ENCODE measurements at places on chromosomes 11 and 22.

GRCh38 chr11:77428598-77428997 is 45.3 kb downstream of the PAK1 start:
- DNase-seq: no peak

DNA sequence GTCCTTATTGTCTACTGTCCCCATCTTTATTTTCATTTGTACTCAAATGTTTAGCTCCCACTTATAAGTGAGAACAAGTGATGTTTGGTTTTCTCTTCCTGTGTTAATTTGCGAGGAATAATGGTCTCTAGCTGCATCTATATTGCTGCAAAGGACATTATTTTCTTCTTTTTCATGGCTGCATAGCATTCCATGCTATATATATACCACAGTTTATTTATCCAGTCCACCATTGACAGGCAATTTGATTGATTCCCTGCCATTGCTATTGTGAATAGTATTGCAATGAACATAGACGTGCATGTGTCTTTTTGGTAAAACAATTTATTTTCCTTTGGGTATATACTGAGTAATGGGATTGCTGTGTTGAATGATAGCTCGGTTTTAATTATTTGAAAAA is 1545.8 kb upstream of the RAG2 start:
- DNase-seq: no peak

- DNase-seq: no peak
Observed at GRCh38 chr11:980438-981357, 55.0 kb downstream of the AP2A2 start.

- no peak for DNase-seq
Observed at GRCh38 chr11:118064956-118065355, 11.9 kb upstream of the TMPRSS4 start.

- DNase-seq: no peak
Observed at GRCh38 chr11:28146123-28146751, 38.0 kb downstream of the METTL15 start.

DNA sequence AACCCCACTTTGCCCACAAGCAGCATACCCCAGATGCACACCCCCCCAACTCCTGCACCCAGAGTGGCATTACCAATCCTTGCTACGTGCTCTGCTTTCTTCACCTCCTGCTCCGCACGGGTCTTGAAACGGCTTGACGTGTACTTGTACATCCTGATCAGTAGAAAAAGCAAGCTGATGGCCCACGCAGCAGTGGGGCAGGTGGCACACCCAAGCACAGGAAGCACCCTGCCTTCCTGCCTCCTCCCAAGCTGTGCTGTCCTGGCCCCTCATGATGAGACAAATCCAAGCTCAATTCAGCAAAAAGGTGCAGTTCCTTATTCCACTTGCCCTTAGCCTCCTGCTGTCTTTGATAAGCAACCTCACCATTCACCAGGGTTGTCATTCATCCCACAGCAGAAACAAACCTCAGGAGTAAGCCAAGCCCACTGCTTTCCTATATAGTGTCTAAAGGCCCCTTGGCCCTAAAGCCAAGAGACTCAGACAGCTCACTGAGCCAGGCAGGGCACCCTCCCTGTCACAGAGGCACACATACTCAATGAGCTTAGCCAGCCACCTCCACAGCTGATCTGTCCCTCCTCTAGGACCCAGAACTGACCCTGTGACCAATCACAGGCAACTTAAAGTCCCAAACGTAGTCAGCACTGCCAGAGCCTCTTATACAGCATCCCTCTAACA is 27.8 kb downstream of the MORC2 start:
- no peak for DNase-seq

- no peak for DNase-seq
Observed at GRCh38 chr11:3836903-3837302, 3.9 kb downstream of the RHOG start.

DNA sequence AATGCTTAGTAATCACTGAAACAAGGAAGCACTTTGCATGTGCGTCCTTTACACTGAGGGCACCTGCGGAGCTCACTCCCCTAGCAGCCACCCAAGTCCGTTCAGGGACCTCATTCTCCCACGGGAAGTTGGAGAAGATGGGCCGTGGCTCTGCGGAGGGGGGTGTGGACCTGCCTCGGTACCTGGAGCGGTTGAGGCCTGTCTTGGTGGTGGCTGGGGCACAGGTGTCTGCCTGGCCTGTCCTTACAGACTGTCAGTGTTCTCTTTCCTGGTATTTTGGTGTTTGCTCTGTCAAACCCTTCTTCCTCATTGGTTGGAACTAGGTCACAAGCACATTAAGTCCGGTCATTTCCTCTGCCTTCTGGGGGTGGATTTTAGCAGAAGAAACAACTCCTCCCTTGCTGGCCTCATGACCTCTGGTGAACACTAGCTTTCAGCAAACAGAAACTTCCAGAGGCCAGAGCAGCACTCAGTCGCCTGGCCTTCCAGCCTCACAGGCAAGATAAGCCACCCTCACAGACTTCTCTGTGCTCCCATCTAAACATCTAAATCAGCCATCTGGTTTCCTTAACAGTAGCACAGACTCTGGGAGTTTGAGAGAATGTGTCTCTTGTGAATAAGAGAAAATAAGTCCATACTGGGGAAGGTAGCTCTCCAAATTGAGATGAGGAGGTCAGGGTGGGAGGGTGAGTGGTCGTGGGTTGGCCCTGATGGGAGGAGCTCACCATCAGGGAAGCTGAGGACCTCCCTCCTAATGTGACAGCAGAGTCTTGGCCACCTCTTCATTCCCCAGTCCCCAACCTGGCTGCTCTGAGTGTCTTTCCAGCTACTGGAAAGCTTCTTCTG is 8.6 kb downstream of the SNAP29 start:
- DNase-seq: no peak

- DNase-seq: no peak
Observed at GRCh38 chr11:87076874-87077429, 39.2 kb downstream of the TMEM135 start.

DNA sequence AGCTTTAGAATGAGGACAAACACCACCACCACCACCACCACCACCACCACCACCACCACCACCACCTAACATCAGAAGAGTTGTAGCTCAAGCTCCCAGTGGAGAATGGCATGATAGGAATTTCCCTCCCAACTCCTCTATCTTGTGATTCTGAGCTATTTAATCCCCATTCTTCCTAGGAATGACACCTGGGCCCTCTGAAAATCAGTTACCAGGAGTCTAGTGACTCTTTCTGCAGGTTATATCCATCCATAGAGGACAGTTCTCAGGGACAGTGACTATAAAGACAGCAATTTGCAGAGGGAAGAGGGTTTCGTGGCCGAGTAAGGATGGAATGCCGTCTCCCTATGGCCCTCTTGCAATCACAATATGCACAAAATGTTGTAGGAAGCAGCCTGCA is 27.8 kb downstream of the MYH9 start:
- DNase-seq: no peak

DNA sequence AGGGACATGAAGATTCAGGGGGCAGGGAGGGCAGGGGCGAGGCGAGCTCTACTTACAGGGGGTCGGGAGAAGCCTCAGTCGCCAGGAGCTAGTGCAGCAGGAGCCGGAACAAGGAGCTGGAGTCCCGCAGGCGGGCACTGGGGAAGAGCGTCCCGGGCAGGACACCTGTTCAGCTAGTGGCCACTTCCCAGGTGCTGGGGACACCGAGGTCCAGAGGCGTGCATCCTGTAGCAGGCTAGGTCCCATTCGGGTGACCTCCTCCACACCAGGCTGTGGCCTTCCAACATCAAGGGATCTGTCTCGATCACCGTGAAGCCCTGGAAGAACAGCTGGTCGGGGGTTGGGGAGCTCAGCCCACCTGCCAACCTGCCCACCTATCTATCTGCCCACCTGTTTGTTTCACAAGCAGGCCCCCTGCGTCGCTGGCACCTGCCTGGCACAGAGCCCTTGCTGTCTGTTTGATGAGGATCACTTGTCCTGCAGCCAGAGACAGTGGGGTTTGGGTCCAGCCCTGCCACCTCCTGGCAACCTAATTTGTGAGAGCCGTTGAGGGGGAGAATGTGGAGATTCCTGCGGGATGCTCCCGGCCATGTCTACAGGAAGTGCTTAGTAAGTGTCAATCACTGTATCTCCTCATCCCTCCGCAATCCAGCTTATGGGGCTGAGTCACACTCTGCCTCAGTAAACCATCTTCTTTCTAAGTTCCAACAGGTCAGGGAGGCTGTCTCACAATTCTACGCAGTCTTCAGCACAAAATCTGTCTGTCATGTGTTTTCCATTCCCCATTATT is 940.9 kb downstream of the BRD1 start:
- no peak for DNase-seq

DNA sequence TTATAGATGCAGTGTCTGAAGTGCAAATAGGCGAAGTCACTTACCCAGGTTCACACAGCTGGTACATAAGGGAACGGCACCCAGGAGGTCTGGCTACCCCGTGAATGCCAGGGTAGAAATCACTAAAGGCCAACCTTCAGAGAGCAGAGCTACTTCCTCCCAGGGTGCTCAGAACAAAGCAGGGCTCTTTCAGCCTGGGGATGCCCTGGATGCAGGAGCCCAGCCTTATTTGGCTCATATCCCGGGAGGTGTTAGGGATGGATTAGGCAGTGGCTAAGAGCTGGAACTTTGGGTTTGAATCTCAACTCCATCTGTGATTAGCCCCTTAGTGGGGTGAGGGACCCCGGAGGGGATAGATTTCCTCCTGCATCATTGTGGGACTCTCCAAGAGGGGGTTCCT is 33.1 kb upstream of the ASPHD2 start:
- DNase-seq: no peak

DNA sequence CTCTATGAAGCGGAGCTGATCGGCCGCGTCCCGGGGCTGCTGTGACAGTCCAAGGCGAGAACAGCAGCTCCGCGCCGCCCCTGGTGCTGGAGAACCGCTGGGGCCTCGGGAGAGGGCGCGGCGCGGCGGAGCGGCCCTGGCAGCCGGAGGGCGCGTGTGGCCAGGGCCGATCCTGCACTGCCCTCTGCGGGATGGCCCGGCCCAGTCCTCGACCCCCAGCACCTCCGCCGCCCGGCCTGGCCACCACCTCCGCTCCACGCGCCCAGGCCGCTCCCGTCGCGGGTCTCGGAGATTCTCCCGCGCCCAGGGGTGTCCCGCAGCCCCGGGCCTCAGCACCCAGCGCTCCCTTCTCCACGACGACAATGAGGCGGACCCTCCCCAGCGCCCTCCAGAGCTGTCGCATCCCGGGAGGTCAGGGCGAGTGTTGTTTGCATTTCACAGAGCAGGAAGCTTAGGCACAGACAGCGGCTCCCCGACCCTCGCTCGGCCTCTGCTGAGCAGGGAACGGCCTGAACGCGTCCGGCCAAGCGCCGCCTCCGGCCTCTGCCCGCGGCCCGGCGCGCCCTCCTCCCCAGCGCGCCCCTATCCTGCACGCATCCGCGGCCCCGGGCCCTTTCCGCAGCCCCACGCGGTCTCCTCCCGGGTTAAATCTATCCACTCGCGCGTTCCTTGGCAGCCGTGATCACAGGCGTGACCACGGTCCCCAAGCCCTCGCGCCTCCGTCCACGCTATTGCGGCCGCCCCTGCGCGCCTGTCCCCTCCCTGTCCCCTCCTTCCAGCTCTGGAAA is 109.7 kb downstream of the WNT7B start:
- DNase-seq: no peak

DNA sequence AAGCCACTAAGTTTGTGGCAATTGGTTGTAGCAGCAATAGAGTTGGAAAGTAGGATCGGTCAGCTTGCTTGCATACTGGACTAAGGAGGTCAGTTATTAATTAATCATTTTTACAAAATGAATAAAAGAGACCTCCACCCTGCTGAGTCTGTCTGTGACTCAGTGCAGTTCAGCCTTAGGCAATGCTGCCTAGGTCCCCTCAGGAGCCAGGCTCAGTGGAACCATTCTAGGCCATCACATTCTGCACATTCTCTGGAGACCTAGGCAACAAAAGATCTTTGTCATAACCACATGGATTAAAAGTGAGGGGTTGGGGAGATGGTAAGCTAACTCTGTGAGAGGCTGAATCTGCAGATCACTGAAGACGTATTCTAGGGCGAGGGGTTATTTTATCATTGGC is 178.7 kb upstream of the CADM1 start:
- no peak for DNase-seq

DNA sequence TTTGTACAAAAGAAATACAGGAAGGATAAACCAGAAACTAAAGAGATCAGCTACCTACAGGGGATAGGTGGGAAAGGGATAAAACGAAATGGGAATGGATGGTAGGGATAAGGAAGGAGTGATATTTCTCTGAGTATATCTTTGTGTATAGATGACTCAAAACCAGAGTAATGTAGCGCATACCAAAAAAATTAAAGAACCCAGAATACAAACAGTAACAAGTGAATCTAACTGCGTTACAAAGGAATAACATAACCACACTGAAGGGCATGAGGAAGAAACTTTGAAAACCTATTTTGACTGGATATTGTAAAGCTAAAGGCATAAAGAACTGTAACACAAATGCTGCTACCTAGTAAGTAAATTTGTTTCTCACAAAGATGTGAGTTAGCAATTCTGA is 37.9 kb downstream of the MAPK1 start:
- DNase-seq: no peak

- no peak for DNase-seq
Observed at GRCh38 chr11:62600367-62601121, 1.1 kb downstream of the MTA2 start.

- no peak for DNase-seq
Observed at GRCh38 chr11:121435551-121436511, 16.3 kb upstream of the SORL1 start.

Measured in NCI-H774 (cell line).